ENCODE measurements at places on chromosomes 6 and 20. TPM values are rescaled to one million over a fixed set of nuclear protein-coding genes. Genes with fewer than 3 reads are reported as not detected.

The BEND6 gene
- polyA plus RNA-seq, result 0.77 TPM

The HSPA1L gene
- 5.0 TPM for polyA plus RNA-seq

The TPD52L1 gene
- polyA plus RNA-seq, result 46.1 TPM

The CST2 gene
- not detected for polyA plus RNA-seq

The GPX5 gene
- not detected for polyA plus RNA-seq

The RSPO3 gene
- 11.7 TPM for polyA plus RNA-seq

The TNXB gene
- polyA plus RNA-seq, result 108 TPM

DNA sequence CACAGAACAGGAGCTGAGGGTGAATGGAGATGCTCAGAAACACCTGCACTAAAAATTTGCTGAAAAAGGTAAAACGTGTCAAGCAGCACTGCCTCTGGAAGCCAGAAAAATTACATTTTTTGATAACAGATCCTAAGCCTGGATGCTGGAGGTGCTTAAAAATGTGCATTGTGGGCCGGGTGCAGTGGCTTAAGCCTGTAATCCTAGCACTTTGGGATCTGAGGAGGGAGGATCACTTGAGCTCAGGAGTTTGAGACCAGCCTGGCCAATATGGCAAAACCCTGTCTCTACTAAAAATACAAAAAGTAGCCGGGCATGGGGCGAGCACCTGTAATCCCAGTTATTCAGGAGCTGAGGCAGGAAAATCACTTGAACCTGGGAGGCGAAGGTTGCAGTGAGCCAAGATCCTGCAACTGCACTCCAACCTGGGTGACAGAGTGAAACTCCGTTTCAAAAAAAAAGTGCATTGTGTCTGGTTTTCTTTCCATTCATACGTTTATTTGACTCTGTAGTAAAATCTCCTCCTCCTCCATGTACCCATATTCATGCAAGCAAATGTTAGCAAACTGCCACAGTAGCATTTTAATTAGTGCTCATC, 587 bp upstream of the BTN3A1 start:
- no peak for DNase-seq

GRCh38 chr6:150999107-150999506, 133.6 kb downstream of the MTHFD1L start:
- DNase-seq, result no peak

DNA sequence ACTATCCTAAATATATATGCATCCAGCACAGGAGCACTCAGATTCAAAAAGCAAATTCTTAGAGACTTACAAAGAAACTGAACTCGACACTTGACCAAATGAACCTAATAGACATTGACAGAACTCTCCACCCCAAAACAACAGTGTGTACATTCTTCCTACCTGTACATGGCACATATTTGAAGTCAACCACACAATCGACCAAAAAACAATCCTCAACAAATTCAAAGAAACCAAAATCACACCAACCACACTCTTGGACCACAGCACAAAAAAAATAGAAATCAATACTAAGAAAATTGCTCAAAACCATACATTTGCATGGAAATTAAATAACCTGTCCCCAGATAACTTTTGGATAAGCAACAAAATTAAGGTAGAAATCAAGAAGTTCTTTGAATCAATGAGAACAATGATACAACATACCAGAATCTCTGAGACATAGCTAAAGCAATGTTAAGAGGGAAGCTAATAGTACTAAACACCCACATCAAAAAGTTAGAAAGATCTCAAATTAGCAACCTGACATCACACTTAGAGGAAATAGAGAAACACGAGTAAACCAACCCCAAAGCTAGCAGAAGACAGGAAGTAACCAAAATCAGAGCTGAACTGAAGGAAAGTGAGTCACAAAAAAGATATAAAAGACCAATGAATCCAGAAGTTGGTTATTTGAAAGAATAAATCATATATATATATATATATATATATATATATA, 12.5 kb upstream of the TREM1 start:
- no peak for DNase-seq

GRCh38 chr6:123587838-123588545, 48.8 kb downstream of the TRDN start:
- no peak for DNase-seq

DNA sequence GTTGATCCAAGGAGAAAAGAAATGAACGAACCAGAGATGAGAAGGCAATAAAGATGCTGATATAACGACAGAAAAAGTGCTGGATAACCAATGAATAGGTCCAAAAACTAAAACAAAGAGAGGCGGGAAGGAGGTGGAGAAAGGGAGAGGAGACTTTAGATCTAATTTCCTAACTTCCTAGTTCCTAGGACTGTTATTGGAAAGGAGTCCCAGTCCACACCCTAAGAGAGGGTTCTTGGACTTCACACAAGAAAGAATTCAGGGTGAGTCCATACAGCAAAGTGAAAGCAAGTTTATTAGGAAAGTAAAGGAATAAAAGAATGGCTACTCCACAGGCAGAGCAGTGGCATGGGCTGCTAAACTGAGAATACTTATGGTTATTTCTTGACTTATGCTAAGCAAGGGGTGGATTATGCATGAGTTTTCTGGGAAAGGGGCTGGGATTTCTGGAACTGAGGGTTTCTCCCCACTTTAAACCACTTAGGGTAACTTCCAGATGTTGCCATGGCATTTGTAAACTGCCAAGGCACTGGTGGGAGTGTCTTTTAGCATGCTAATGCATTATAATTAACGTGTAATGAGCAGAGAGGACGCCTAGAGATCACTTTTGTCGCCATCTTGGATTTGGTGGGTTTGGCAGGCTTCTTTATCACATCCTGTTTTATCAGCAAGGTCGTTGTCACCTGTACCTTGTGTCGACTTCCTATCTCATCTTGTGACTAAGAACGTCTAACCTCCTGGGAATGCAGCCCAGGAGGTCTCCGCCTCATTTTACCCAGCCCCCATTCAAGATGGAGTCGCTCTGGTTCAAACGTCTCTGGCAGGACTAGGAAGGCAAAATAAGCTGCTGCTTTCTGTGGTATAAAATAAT, 60.9 kb upstream of the RBM24 start:
- no peak for DNase-seq

- DNase-seq, result no peak
Observed at GRCh38 chr6:20188630-20189075, 23.6 kb downstream of the MBOAT1 start.

GRCh38 chr6:162441991-162442390, 285.6 kb downstream of the PRKN start:
- no peak for DNase-seq

DNA sequence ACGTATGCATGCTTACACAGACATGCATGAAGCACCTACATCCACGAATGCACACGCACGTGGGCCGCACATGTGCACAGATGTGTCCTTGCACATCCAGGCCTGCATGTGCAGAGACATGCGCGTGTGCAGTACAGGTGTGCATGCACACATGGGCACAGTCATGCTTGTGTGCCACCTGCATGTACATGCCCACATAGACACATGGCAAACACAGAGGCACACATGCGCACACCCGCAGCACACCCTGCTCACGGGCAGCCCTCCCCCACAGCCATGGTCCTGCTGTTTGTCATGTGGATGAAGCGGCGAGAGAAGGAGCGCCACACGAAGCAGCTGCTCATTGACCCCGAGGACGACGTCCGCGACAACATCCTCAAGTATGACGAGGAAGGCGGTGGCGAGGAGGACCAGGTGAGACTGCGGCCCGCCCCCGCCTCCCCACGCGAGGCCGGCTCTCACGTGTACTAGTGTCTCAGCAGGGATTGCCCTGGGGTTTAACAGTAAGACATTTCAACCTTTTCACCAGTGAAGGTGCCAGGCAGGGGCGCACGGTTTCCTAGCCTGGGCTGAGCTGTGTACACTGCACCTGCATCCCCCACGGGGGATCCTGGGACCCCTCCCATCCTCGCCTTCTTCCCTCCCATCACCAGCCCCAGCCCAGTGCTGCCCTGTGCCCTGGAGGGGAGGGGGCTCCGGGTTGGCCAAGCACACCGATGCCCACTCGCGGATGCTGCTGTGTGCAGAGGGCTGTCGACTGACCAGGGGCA, 132.8 kb downstream of the TAF4 start:
- no peak for DNase-seq

- peak; percentile 86 for DNase-seq
Observed at GRCh38 chr6:113595911-113596376, 261.2 kb upstream of the MARCKS start.

GRCh38 chr6:13370623-13371022, 42.3 kb upstream of the TBC1D7 start:
- no peak for DNase-seq

All from forelimb muscle (tissue), 1 donor.